ENCODE measurements at places on chromosomes 12 and 14. TPM values are rescaled to one million over a fixed set of nuclear protein-coding genes. Genes with fewer than 3 reads are reported as not detected.

The REM2 gene
- polyA plus RNA-seq, result 0.06 TPM

- DNase-seq, result no peak
Measured at GRCh38 chr14:76874734-76875133, 48.5 kb downstream of the LRRC74A start.

DNA sequence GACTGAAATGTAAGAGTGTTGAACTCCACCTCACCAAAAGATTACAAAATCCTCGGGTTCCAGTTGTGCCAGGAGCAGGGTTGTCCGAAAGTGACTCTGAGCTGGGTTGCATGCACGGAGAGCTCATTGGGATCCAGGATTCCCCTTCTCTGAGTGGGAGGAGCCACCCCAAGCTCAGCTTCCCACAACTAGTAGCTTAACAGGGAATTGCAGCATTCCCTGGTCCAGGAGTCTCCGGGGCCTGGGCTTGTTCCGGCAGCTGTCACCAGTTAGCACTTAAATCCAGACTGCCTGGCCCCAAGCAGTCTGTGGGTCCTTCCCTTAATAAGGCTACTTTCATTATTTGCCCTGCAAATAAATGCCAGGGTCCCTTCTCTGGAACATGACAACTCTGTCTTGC, 50.1 kb downstream of the CD9 start:
- DNase-seq, result no peak

The DNAH10 gene
- 0.06 TPM for polyA plus RNA-seq

The PRIMA1 gene
- not detected for polyA plus RNA-seq

The KCNC2 gene
- not detected for polyA plus RNA-seq

- no peak for DNase-seq
Measured at GRCh38 chr12:3214526-3215365, 137.6 kb downstream of the TSPAN9 start.

GRCh38 chr14:41570415-41571155, 36.1 kb upstream of the LRFN5 start:
- no peak for DNase-seq

The SDR9C7 gene
- not detected for polyA plus RNA-seq

The PRB4 gene
- polyA plus RNA-seq, result not detected

- DNase-seq, result no peak
Measured at GRCh38 chr12:94287245-94287628, 138.9 kb downstream of the PLXNC1 start.

- no peak for DNase-seq
Measured at GRCh38 chr14:104283197-104284106, 145.1 kb downstream of the KIF26A start.

GRCh38 chr12:45468751-45469615, 253.1 kb downstream of the ANO6 start:
- DNase-seq, result no peak

The NCKAP5L gene
- 3.9 TPM for polyA plus RNA-seq

DNA sequence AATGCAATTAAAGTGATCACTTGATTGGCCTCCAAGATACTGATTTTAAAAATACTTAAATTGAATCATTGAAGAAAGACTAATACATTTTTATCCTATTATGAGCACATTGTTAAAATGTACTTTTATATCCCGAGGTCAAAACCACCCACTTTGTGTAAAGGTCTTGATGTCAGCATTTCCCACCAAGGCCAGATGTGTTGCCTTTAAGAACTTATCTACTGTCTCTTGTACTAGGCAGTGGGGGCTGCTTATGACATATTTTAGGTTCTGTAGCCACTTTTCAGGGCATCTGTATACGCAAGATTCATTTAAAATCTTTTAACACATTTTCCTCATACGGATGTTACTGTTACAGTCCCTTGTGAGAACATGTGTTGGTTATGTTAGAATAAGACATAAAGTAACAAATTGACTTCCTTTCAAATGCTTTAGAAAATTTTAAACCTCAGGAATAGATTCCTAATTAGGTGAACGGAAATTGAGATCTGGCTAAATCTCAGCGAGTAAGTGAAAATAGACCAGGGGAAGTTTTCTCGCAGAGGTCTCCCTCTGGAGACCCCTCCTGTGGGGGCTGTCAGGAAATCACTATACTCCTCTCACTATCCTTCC, 456.2 kb downstream of the ADAMTS20 start:
- DNase-seq, result no peak

DNA sequence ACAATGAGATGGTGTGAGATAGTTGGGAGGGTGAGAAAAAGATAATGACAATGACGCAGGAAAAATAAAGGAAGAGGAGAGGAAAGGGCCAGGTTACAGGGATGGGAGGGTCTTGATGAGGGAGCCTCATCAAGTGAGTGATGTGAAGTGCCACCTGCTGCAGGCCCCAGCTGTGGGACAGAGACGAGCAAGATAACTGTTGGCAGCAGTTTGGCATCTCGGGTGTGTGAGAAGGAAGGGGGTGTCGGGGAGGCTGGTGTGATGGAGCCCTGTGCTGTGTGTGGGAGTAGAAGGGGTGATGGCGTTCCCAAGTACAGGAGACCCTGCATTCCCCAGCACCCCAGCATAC, 11.4 kb upstream of the TAC3 start:
- DNase-seq, result no peak

DNA sequence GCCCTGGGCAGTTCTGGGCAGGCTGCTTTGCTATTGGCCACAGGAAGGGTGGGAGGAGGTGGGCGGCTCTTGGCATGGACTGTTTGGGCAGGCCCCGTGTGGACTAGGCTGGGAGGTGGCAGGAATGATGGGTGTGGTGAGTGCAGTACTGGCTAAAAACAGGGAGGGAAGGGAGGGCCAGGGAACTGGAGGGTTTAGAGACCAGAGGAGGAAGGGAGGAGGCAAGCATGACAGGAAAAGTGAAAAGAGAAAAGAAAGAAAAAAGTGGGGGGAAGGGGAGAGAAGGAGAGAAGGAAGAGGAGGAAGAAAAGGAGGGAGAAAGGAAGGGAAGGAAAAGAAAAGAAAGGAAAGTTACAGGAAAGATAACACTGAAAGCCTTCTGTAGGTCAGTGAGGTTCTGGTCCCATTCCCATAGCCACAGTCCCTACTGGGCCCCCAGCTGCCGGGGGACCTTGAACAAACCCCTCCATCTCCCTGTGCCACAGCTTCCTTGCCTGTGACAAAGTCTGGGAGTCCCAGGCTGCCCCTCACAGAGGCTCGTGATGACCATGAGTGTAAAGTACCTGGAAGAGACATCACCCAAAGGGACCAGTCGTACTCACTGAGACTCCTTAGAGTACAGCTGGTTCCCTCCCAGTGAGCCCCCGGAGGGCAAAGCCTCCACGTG, 1.1 kb upstream of the C14orf132 start:
- DNase-seq, result peak; percentile 70

DNA sequence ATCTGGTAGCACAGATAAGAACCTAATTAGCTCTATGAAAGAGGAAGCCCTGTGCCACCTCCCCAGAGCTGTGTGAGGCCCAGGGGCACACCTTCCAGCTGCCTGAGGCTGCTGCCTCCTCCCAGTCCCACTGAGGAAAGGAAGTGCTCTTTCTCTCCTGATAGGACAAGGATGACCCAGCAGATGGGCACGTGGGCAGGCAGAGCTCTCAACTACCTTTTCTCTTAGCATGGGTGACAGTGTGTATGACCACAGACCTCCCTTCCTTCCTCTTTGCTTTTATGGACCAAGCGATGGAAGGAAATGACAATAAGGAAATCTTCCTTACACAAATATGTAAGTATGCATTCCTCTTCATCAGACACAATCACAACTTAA, 127.6 kb upstream of the AMIGO2 start:
- DNase-seq, result no peak

DNA sequence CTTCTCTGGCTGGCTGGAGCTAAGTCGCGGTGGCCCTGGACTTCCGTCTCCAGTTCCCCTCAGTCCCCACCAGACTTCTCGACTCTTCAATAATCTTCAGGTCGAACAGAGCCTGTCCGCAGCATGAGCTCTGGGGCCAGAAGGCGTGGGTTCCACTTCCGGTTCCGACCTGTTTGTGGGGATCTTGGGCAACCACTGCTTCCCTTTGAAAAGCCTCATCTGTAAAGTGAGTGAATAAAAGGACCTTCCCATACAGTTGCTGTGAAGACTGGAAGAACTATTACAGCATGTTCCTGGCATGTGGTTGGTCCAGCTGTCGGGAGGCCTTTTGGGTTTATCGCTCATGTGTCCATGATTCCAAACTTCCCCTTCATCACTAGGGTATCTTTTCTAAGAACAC, 19.4 kb downstream of the ADGRD1 start:
- no peak for DNase-seq

The EGLN3 gene
- 0.08 TPM for polyA plus RNA-seq

The ERP27 gene
- not detected for polyA plus RNA-seq

DNA sequence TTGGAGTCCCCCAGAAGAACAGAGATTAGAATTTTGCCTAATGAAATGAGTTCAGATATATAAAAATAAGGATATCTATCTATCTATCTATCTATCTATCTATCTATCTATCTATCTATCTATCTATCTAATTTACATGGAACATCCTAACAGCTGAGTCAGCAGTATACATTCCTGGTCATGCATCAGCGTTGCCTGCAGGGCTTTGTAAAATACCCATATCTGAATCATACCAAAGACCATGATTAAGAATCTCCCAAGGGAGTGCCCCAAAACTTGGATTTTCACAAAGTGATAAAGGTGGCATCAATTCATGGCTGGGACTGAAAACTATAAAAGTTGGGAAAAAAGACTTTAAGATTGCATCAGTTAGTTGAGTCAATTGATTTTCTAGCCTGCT, 32.7 kb upstream of the SYT10 start:
- DNase-seq, result no peak

DNA sequence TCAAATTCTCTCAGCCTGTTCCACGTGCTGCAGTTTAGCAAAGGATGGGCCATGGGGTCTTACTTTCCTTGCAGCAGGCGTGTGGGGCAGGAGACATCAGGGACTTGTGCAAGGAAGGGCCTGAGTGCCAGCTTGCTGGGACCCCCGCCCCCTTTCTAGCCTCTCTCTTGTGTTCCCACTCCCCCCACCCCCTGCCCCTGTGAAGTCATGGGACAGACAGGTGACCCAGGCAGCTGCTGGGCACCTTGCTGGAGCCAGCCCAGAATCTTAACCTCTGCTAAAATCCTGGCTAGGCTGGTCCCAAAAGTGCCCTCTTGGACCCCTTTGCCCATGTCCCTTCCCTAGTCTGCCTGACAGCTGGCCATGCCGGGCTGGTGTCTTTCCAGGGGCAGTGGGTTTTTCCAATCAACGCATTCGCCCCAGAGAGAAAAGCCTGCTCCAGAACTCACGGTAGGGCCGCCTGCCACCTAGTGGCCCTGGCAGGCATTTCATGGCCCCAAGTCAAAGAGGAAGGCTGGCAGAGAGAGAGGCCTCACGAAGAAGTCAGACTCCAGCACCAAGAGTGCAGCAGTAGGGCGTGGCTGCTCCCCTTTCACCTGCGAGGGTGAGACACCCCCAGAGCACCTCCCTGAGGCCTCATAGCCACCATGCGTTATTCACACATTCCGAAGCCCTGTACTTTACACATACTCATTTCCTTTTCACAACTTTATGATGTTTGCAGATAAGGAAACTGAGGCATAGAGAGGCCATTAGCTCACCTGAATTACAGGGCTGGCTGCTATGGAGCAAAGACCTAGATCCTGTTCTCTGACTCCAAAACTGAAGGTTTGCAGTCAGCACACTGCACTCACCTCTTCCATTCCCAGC, 67.4 kb downstream of the LGMN start:
- peak; percentile 59 for DNase-seq

The RERGL gene
- polyA plus RNA-seq, result 0.09 TPM

The NKX2-1 gene
- not detected for polyA plus RNA-seq

The APOLD1 gene
- 2.7 TPM for polyA plus RNA-seq

DNA sequence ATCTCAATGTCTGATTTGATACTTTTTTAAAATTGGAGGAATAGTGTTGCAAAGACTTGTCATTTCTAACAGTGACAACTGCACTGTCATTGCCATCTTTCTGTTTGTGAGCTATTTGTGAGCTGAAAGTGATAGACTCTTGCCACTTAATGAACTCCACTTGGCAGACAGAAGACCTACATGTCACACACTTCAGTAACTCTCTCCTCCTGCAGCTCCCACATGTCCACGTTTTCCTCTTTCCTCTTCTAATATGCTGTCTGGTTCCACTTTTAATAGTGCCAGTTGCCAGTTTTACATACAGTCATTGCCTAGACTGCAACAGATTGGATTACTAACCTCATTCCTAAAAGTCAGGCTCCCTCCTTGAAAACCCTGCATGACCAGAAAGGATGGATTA, 121.5 kb downstream of the CAPZA3 start:
- DNase-seq, result no peak

The ARHGDIB gene
- polyA plus RNA-seq, result 43.7 TPM

GRCh38 chr14:58765418-58765831, 127.7 kb downstream of the DACT1 start:
- no peak for DNase-seq

The PLXNC1 gene
- 15.1 TPM for polyA plus RNA-seq

The MSI1 gene
- polyA plus RNA-seq, result not detected

DNA sequence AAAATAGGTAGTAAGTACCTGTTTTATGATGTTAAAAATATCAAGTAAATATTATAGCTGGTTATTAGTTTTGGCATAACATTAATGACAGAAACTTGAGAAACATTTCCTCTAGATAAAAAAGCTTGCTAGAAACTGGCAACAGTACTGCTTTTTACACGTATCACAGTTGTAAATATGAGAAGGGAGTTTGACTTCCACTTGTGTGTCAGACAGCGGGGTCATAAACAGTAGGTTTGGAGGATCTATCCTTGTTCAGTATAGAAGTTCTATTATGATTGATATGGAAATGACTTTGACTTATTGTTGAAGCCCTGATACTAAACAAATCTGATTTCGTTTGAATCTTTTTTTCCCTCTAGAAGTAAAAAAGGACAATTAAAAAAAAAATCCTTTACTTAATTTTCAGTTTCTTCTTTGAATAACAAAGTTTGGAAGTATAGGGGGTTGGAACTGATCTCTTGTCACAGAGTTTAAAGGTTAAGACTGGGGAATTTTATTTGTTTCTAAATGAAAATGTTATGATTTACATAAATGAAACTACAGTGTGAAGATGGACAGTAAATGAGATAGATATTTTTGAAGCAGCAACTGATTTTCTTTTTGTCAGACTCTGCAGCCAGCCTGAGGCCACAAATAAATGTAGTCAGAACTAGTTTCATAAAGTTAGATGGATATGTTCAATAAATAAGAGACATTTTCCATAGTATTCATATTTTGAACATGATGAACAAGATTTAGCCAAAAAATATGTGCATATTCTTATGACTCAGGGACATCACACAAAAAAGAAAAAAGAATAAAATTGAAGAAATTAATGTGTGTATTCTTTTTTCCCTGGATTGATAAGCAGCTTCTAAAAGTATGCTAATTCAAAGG, 50.1 kb downstream of the WNK1 start:
- peak; percentile 21 for DNase-seq

The TAS2R7 gene
- polyA plus RNA-seq, result not detected

DNA sequence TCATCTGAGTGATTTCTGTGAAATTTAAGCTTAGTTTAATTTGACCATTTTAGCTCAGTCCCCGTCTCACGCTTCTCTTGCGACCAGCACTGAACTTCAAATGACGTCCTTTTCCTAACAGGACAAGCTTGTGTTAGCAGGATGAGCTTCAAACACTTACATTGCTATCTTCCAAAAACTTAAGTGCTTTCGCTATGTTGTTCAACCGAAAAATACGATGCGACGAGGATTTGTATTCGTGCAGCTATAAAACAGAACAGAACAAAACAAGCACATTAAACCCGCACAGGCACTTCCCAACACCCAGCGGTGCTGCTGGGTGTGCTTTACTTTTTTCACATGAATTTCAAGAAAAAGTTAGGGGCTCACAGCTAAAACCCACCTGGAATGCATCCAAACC, 64.2 kb upstream of the DICER1 start:
- no peak for DNase-seq

The MYF5 gene
- not detected for polyA plus RNA-seq

Measured in fibroblast of lung (primary cell).